IMR-90 (cell line): ENCODE measurements at places on chromosomes 12 and 14. TPM values are rescaled to one million over a fixed set of nuclear protein-coding genes. Genes with fewer than 3 reads are reported as not detected.

GRCh38 chr12:94074980-94075629 is 73.3 kb upstream of the PLXNC1 start:
- H3K36me3 ChIP-seq, result no peaks in the 10 kb centered on the region
- peaks cover 4% of the 10 kb centered on the region; the same call in 1 of the 2 replicates for H3K4me1 ChIP-seq
- H3K27ac ChIP-seq, result no peak overlapping the region
- H3K4me3 ChIP-seq, result no peak overlapping the region

Gene CLEC4D
- not detected in 2 replicates for polyA plus RNA-seq

DNA sequence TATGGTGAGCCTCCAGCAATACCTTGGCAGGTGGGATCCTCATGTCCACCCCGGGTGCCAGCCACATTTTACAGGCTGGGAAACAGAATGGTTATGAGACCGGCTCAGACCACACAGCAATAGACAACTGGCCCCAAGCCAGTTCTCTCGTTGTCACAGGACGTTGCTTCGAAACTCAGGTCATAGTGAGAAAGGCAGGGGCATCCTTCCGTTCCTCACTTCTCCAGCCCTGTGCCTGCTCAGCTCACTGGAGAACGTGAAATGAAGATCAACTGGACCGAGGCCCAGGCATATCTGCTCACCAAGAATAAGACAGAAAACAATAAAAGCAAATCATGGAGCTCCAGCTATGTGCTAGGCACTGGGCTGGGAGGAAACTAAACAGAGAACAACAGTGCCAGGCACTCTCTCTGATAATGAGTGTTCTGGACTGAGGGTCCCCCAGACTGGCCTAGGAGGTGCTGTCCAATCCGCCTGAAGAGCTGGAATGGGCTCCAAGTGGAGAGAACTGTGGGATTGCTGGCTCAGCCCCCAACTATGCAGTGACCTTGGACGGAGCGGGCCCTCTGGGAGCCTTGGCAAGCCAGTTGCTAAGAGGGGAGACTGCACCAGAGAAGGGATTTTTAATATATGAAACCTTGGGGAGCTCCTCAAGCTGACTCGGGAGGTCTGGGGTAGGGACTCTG is 18.8 kb upstream of the FAIM2 start:
- H3K27ac ChIP-seq, result no peak overlapping the region
- H3K27me3 ChIP-seq, result peaks cover 3% of the 10 kb centered on the region; the same call in 1 of the 2 replicates
- H3K4me1 ChIP-seq, result no peaks in the 10 kb centered on the region
- H3K4me3 ChIP-seq, result no peak overlapping the region
- H3K36me3 ChIP-seq, result no peaks in the 10 kb centered on the region

Gene OTOGL
- 0.07 and 0.10 TPM in 2 replicates for polyA plus RNA-seq

Gene PLEK2
- polyA plus RNA-seq, result 1.5 and 1.7 TPM in 2 replicates

DNA sequence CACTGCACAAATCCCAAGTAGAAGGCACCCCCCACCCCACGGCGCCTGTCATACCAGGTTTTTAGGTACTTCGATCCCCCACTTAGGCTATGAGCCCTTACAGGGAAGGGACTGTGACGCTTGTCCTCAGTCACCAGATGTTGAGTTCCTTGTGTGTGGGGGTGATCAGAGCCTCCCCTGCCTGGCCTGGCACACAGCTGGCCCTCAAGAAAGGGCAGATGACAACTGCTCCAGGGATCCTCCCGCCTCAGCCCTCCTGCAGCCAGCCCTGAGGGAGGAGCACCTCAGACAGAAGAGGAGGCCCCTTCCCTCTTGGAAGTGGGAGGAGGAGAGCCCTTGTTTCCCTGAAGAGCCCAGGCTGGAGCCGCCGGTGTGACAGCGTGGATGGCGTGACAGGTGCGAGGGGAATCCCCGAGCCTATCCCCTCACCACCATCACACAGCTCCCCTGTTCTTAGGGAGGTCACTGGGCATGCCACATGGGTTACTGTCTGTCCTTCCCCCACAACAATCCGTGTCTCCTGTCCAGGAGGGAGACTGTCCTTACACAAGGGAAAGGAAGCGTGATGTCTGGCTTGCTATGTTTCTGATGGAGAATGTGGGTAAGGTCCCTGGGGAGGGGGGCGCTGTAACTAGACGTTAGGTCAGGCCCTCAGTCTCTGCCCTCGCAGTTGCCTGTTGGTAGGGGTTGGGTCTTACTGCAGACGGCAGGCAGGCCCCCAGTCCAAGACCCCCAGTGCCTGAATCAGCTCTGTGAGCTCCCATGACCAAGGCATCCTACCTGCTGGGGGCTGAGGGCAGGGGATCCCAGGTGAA is 31.4 kb downstream of the P2RX4 start:
- no peak overlapping the region for H3K4me3 ChIP-seq
- DNase-seq, result no peak
- H3K27me3 ChIP-seq, result no peaks in the 10 kb centered on the region
- H3K27ac ChIP-seq, result no peak overlapping the region
- H3K36me3 ChIP-seq, result peaks cover 30% of the 10 kb centered on the region

DNA sequence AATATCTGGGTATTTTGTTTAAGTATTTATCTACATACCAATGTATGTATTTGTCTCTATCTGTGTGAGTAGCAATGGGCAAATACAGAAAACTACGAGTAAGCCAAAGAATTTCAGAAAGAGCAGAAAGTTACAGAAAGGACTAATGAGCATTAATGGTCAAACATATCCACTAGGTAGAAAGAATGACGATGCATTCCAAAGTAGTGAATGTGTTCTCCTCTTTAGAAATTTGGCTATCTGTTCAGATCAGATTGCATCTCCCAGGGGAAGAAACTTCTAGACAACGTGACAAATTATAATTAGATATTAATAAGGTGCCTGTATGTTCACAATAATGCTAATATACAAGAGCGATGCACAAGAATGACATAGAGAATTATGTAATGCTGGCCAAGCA is 194.5 kb upstream of the GZMB start:
- no peak overlapping the region for H3K27ac ChIP-seq
- no peaks in the 10 kb centered on the region for H3K27me3 ChIP-seq
- H3K4me3 ChIP-seq, result no peak overlapping the region
- no peaks in the 10 kb centered on the region for H3K4me1 ChIP-seq
- no peak for DNase-seq

GRCh38 chr12:108097160-108097911 is 31.8 kb upstream of the WSCD2 start:
- H3K4me1 ChIP-seq, result no peaks in the 10 kb centered on the region
- no peaks in the 10 kb centered on the region for H3K36me3 ChIP-seq
- no peaks in the 10 kb centered on the region for H3K27me3 ChIP-seq

GRCh38 chr14:30160608-30161007 is 233.0 kb upstream of the PRKD1 start:
- no peaks in the 10 kb centered on the region for H3K36me3 ChIP-seq
- no peak overlapping the region for H3K27ac ChIP-seq
- no peaks in the 10 kb centered on the region for H3K27me3 ChIP-seq
- peaks cover 6% of the 10 kb centered on the region for H3K4me1 ChIP-seq
- no peak overlapping the region for H3K4me3 ChIP-seq
- no peak for DNase-seq

GRCh38 chr12:122079033-122079531 is 526 bp downstream of the MLXIP start:
- peak overlapping the region; percentile 86 for H3K4me3 ChIP-seq
- H3K27ac ChIP-seq, result peak overlapping the region; percentile 39
- peaks cover 4% of the 10 kb centered on the region; the same call in 1 of the 2 replicates for H3K27me3 ChIP-seq
- no peak for DNase-seq
- peaks cover 10% of the 10 kb centered on the region for H3K4me1 ChIP-seq

DNA sequence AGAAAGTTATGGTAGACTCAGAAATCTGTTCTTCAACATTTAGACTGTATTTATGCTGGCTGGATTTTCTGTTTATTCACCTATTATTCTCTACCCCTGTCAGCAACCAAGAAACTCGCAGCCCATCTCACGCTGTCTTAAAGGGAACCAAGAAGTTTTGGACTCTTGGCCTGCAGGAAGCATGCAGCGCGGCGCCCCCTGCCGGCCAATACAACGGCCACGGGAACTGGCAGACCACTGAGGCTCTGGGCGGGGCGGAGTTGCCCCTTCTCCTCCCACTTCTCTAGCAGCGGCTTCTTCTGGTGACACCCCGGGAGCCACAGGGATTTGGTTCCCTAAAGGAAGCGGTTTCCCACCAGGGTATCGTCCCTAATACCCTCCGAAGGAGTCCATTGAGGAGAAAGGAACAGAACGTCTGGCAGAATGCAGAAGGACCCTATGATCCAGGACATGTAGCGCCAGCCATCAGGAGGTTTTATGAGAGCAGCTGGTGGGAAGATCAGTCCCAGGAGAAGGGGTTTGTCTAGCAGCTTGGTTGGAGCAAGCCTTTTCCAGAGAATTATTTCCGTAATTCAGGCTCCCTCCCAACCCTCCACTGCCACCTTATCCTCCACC is 21.0 kb upstream of the RNASE2 start:
- no peak overlapping the region for H3K4me3 ChIP-seq
- H3K36me3 ChIP-seq, result no peaks in the 10 kb centered on the region
- no peaks in the 10 kb centered on the region for H3K4me1 ChIP-seq

DNA sequence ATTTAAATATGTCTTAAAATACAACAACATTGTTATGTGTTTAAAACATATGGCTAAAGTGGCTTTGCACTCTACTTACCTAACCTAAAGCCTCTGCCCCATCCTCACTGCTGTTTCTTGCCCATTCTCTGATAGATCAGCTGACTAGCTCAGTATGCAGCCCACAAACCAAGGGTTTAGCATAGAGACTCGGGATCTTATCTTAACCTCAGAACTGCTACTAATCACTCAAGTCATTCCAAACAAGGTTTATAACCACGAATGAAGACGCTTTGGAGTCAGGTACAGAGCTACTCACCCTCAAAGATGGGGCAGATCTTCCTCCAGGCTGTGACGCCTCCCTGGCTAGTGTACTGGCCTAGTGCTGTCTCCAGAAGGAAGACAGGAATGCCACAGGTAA is 19.3 kb downstream of the SLC6A13 start:
- no peaks in the 10 kb centered on the region for H3K36me3 ChIP-seq
- H3K4me3 ChIP-seq, result no peak overlapping the region
- peaks cover 21% of the 10 kb centered on the region for H3K27me3 ChIP-seq
